ENCODE measurements at places on chromosomes 6 and 20.

DNA sequence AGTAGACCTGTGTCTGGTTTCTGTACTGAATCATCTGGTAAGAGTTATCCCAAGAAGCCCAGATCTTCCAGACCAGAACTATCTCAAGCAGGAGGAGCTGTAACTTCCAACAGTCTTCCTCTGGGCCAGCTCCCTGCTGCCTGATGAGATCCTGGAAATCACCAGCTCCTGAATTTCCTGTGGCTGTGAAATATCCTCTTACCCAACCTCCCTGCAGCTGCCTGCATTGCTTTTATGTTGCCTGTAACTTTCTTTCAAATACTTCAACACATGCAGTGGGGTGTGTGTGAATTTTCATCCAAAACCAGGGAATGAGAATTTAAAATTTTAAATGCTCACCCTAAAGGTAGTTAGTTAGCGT lies 160.5 kb upstream of the LAMP5 start:
- DNase-seq, result no peak

DNA sequence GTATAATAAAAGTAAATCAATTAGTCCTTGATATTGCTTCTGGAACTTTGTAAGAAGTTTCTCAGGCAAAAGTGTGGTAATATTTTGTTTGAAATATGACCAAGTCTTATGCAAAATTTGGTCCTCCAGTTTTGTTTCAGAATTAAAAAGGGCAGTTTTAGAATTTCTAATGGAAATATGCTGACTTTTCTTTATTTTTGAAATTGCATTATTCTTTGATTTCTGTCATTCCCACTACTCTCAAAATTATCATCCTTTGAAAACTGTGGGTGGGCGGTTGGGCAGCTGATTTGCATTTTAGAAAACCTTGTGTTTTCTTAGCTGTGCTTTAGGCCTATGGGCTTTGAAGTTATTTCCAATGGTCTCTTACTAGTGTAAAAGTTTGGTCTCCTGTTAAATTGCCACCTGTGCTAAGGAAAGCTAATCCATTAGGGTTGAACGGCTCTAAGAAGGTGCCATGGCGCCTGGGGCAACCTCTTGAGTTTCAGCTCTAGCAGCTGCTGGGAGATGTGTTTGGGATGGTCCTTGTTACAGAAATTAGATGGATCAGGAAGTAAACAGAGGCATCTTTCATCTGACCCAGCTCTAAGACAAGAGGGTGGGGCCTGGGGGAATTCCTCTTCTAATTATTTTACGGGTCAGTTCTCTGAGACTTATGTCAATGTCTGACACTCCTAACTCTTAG lies 880.8 kb upstream of the SLC35B3 start:
- DNase-seq, result no peak

DNA sequence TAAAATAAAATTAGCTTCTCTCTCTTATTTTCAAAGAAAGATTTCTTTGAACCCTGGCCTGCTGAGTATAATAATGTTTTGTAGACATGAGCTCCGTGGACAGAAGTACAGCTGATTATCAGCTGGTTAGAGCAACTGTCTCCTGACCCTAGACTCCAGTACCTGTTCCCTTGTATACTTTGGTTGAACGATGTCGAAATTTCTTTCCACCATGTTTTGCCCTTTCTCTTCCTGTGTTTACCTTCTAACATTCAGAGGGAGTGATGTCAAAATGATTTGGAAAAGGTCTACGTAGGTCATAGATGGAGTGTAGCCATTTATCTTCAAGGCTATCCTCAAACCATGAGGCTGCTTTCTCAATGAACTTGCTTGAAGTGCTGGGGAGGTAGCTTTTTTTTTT lies 16.8 kb upstream of the ADTRP start:
- DNase-seq, result no peak

DNA sequence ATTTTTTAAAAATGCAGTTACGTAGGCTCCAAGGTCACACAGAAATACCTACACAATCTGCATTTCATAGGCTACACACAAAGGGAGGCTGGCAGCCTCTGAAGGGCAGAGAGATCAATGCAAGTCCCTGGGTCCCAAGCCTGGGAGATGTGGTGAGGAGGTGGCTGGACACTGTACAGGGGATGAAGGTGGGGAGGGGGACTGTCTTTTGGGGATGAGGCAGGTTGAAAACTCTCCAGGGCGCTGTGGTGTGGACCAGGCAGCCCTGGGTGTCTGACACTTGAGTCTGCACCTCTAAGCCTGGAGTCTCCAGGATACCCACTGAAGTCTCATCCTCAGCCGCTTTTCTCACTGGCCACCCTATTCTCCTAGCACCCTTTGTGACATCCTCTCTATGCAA lies 24.5 kb downstream of the TXNDC5 start:
- no peak for DNase-seq

- no peak for DNase-seq
These were observed 38.7 kb upstream of the THEMIS start for GRCh38 chr6:127939442-127940066.

DNA sequence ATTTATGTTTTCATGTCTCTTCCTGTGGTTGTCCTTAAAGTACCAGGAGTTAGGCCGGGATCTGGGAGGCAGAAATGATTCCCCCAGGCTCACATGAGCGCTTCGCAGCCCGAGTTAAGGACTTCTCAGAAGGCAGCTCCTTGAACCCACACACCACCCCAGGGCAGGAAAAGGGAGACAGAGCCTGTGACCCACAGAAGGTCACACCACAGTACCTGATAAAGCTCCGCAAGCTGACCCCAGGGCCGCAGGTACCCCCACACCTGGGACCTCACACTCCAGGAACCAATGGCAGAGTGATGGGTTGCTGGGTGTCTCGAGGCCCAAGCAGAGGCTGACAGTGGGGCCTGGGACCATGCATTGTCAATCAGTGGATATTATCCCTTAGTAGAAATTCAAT lies 207.6 kb downstream of the CDH4 start:
- DNase-seq, result no peak
